A549 (cell line): ENCODE measurements at places on chromosomes 4 and X.

GRCh38 chrX:106415276-106415895 is 196.4 kb upstream of the RADX start:
- peak; percentile 22 for DNase-seq

DNA sequence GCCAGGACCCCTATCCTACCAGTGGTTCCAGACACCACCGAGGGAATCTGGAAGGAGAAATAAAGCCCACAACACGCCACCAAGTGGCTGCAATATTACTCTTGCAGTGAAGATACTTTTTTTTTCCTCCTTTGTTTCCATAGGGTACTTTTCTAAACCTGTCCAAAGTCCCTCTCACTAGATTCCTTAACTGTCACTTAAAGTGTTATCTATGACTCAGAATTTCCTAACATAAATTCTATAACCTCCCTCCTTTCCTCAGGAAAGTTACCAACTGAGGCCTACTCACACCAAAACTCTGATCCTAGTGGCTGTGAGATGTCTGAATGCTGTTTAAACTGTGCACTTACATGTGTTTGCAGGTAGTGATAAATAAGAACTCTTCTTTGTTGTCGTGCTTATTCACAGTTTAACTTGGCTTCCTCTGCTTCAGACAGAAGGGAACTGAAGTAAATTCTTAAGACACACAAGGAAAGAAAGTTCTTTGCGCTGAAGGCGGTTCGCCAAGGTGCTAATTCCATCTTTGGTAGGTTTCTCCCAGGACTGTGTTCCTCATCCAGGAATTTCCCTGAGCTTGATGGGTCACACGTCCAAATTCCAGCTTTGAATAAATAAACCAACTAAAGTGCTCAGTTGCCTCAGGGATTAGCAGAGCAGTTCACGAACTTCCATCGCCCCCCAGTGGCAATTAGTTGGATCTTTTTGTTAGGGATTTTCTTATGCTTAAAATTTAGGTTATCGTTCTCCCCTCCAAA is 10.7 kb upstream of the HCCS start:
- peak; percentile 73 for DNase-seq

DNA sequence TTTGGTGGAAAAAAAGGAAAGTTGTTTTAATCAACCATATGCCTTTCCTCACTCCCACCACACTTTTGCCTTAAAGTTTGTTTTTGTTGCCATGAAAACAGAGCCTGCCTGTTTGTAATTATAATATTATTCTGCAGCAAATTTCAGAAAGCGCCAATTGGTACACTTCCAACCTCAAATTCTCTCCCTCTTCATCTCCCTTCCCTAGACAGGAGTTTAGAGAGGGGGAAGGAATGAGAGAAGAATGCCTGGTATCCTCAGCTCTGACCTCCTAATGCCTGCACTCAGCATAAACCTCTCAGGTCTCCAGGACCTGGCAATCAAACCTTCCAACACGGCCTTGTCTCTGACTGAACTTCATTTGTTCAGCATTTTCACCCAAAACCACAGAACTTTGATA is 138.4 kb upstream of the HCCS start:
- DNase-seq = no peak

GRCh38 chrX:11929476-11929875 is 171.4 kb downstream of the MSL3 start:
- no peak for DNase-seq

DNA sequence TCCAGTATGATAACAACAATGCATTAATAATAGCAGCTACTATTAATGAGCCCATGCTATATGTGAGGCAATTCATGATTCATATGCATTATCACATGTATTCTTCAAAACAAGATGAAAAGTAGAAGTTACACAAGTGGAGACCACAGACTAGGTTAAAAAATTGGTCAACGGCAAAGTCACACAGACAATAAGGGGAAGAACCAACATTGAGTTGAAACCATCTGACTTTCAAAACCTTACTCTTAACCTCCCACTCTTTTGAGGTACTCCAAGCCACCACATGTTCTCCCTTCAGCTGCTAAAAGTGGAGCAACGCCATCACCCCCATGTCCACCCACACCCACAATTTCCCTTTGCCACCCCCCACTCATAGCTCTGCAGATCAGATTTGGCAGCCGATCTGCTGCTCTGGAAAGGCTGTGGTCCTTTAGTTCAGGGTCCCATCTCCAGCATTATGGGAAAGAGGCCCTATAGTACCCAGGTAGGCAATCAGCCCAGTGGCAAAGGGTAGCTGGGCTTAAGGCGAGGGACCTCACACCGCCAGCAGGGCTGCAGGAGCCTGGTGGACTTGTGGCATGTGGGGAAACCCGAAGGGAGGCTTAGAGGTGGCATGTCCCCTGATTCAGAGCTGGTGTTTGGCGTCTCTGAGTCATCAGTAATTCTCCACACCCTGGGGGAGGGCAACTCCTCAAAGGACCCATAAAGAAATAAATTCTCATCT is 33.5 kb upstream of the CYBB start:
- no peak for DNase-seq

DNA sequence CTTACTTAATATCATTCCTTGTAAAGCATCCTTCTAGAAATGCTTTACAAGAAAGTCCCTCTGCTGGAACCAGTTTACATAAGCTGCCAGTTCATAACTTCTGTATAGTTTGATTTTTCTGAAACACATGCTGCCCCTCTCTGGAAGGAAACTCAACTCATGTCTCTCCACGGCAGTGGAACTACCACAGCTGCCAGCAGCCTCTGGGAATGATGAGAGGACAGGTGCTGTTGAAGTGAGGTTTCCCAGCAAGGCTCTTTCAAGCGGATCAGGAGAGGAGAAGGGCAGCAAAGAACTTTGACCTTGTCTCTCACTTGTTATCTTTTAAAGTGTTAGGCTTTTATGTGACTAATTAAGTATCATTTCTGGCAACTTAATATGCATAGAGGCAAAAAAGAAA is 7.3 kb downstream of the GRPR start:
- no peak for DNase-seq

DNA sequence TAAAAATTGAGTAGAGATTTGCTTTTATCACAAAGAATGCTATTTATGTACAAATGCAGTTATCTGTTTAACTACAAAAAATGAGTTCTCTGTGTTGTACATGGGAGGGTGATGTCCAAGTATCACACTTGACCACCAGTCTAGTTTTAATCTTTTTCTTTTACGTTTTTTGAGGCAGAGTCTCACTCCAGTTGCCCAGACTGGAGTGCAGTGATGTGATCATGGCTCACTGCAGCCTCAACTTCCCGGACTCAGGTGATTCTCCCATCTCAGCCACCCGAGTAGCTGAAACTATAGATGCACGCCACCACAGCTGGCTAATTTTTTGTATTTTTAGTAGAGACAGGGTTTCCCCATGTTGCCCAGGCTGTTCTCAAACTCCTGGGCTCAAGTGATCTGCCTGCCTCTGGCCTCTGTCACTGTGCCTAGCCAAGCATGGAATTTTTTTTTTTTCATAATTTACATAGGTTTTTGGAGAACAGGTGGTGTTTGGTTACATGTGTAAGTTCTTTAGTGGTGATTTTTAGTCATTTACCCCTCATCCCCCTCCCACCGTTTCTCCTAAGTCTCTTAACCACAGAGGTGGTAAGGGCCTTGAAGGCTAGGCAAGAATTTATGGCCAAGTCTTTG is 47.9 kb upstream of the RPA4 start:
- DNase-seq = no peak

DNA sequence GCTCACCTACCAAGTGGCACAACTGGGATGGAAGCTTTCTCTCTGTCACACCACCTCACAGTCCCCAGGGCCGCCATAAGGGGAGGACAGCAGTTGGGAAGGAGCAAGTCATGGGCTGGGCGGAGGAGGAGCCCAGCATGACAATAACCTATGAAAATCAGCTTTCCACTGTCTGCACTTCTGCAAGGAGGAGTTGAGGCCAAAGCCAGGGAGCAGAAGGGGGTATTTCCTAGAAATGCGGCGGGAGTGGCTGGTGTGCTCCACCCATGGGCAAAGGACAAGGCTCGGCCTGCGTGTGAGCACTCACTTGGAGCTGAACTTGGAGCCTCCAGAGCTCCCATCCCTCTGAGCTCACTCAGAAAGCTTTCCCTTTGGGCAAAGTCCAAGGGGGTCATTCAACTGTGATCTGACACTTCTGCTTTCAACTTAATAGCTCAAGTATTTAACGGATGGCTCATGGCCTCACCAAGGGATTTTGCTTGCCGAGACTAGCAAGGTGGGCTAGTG is 18.5 kb downstream of the APLN start:
- no peak for DNase-seq

- no peak for DNase-seq
Observed at GRCh38 chr4:159837071-159837470, 734.2 kb downstream of the RAPGEF2 start.

GRCh38 chr4:127505203-127505602 is 127.6 kb upstream of the INTU start:
- DNase-seq = no peak

DNA sequence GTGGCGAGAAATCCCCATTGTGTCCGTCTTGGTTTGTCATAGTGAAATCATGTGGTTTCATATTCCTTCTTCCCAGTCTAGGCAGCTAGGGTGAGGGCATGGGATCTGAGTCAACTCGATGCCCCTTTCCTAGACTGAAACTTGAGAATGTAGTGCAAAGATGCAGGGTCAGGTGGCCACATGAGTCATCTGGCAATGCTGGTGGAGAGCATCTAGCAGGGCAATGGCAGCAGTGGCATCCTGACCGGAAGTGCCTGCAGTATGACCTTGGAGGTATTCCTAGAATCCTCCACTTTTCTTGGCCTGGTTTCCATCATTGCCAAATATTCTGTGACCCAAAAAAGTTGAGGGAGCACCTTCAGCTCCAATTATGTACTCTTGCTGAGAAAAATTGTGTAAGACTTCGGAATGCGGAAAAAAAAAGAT is 39.1 kb upstream of the TMEM184C start:
- DNase-seq = peak; percentile 77

DNA sequence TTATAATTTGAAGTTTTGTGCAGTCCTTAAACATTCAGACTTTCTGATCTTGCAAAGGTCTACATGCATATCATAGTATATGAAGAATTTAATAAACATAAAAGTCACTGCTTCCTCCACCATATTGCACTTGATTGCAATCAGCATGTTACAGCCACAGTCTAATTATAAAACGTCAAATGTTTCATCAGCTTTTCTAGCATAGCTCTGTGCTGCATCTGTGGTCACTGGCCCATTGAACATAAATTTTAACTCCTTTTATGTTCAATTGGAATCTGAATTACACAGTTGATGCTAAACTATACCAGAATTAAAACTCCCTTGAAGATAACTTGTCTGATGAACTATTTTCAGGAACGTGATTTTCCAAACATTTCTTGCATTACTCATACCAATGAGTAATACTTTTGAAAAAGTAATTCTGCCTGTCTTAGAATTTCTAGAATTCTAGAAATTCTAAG is 329.1 kb downstream of the GALNTL6 start:
- peak; percentile 2 for DNase-seq

GRCh38 chrX:19225909-19226308 is 103.6 kb upstream of the ADGRG2 start:
- DNase-seq = peak; percentile 69

GRCh38 chr4:120821029-120821428 is 101.5 kb downstream of the PRDM5 start:
- no peak for DNase-seq

GRCh38 chr4:93810340-93810992 is 18.1 kb upstream of the ATOH1 start:
- no peak for DNase-seq

DNA sequence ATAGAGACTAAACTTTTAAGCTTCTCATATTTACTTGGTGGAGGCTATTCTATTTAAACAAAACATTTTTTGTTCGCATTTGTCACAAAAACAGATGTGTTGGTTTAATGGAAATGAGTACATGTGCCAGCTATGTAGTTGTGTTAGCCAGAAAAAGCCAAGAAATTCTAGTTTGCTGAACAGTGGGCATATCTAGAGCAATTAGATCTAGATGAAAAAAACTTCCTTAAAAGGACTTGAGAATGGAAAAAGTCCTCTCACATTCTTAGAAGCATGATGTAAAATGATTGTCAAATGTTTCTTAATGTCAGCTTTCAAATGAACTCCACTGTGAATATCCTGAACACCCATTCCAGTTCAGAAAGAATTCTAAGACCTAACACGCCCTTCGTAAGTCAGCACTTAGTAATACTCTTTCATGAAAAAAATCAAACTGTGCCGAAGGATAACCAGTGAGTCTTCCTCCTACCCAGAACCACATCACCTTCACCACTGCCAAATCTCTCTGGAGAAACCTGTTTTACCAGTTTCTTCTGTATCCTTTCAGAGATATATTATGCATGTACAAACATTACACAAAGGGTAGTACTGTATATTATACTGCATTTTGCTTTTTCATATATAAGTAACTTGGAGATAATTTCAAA is 28.2 kb downstream of the PHKA1 start:
- no peak for DNase-seq

- no peak for DNase-seq
Observed at GRCh38 chrX:111811831-111812230, 64.2 kb upstream of the TRPC5OS start.

DNA sequence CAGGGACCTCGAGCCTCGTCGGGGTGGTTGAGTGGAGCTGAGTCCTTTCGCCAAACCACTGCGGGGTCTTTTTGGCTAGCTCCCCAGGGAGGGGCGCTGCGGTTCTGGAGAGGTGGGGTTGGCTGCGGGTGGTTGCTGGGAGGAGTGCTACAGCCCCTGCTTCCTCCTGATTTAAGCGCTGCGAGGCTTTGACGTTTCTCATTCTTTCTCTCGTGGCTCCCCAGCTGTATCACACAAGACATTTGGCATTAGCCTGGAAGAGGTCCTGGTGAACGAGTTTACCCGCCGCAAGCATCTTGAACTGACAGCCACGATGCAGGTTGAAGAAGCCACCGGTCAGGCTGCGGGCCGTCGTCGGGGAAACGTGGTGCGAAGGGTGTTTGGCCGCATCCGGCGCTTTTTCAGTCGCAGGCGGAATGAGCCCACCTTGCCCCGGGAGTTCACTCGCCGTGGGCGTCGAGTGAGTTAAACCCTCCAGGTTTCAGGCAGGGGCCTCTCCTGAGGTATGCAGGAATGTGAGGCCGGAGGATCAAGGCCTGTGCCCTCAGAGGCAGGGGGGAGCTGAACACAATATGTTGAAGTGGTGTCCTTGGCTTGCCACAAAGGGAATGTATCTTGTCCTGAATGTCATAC is 25.5 kb downstream of the ARHGAP36 start:
- DNase-seq = no peak

DNA sequence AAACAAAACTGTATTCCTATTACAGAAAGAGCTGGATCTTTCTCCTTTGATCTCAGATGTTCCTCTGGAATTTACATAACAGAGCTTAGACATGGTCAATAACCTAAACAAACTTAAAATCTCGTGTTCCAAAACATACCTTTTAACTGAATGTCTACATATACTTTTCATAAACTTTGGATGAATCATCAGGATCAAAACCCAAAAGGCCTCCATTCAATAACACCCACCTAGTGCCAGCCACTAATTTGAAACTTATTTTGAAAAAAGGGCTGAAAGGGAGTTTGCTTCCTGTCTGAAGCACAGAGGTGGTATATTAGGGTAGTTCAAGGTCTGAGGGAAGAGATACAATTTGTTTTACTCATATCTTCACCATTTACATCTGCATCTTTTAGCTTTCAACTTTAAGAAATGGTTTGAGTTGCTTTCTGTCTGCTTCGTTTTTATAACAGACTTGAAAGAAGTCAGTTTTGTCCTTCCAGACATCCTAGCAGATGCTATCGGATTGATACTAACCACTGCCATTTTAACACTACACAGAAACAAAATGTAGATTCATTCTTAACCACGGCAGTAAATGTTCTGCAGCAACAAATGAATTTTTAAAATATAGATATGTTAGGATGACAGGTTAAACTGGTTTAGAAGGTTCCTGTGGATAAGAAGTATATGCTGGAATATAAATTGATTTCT is 242.8 kb upstream of the DKK2 start:
- no peak for DNase-seq
